ENCODE measurements at places on chromosomes 6 and 20.
A peak's percentile ranks its signal among the peaks of the same experiment; 100 is the strongest.

DNA sequence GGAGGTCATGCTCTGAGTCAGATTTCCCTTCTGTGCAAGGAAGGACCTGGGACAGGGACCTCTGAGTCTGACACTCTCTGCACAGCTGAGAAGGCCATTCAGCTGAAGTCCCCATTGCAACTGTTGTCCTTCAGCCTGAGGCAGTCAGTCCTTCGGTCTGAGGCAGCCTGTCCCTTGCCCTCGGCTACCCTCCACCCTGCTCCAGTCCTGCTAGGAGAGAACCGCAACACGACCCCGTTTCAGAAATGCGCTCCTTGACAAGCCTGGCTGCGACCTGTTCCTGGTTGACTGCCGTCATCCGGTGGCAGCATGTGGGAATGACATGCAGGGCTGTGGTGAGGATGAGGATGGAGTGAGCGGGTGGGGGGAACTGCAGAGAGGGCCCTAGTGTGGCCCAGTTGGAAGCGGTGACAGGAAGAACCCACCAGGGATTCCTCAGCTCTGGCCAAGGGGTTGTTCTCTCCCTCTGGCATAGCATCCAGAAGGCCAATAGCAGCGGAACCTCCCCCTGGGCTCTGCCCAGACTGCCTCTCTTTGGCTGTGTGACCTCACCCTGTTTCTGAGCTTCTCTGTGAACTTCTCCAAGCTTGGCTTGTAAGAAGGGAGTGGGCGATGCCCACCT lies 40.3 kb upstream of the ANGPT4 start:
- peak; percentile 79 for DNase-seq

GRCh38 chr6:14380901-14381828 lies 263.6 kb downstream of the CD83 start:
- no peak for DNase-seq

DNA sequence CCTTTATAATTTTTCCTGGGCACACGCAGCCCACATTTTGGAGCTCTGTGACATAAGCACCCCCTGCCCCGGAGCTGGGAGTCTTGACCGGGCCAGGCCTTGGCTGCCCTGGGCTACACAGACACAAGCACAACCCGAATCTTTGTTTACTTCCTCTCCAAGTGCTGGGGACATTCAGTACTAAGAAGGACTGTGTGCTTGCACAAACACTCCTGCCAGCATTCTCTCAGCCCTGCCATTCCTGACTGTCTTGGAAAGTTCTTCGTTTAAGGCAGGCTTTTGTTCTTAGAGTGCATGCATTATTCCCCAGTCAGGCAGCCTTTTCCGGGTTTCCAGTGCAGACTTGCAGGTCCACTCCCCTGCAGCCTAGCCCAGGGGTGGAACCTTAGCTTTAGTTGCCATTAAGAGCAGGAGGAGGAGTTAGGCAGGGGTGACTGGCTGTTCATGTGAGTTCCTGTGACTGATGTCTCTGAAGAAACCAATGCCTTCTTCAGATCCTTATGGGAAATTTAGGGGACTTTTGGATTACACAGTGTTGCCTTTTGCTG lies 28.6 kb downstream of the FOXO3 start:
- DNase-seq, result no peak

DNA sequence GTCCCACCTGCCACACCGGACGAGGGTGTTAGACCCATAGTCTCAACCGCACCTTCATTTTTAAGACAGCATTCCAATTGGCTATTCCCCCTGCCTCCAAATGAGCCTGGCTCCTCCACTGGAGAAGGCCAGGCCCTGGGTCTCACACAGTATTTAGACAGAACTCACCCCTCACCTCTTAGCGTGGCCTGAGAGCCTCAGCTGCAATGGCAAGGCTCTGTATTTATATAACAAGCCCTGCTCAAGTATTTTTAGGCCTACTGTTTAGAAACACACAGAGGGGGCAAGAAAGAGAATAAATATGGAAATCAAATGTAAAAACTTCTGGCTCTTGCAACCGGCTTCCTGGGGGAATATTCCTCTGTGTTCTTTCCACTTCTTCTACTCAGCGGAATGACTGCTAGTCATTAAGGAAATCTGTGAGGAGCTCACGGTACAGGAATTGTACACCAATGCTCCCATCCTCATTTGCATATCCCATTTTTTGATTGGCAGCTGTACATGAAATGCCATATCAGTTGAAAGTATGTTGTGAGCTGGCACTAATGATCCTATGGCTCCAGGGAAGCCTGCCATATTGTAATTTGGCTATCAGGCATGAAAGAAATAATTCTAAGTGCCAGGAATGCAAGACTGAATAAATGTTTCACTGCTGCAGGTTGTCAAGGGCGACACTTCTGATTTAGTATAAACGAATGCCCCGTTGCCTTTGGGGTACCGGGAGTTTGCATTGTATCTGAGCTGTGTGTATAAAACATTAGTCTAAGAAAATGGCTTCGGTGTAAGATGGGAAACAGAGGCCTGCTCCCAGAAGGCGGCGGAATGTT lies 207.5 kb downstream of the ZNF217 start:
- DNase-seq, result no peak

- DNase-seq, result no peak
Observed at GRCh38 chr20:43565758-43566104, 6.9 kb downstream of the SGK2 start.

DNA sequence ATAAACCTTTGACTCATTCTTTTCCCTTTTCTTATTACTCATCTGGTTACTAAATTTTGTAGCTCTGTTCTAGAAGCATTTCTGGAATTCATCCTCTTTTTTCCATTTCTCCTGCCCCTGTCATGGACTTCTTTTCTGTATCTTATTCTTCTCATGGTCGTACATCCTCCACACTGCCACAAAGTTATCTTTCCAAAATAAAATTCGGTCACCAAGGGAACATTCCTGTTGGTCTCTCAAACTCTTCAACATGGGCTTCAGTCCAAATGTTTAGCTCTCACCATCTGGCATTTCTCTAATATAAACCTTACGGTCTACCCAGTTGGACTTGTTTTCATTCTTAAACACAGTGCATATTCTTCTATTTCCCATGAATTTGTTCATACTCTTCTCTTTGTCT lies 428.8 kb upstream of the ID4 start:
- DNase-seq, result peak; percentile 84

GRCh38 chr6:160065200-160065599 lies 56.4 kb upstream of the SLC22A1 start:
- DNase-seq, result no peak

- no peak for DNase-seq
Observed at GRCh38 chr6:134525190-134525868, 207.4 kb upstream of the SGK1 start.

- no peak for DNase-seq
Observed at GRCh38 chr20:58567437-58567836, 52.2 kb upstream of the APCDD1L start.

GRCh38 chr20:4957939-4958362 lies 43.4 kb downstream of the SLC23A2 start:
- no peak for DNase-seq

DNA sequence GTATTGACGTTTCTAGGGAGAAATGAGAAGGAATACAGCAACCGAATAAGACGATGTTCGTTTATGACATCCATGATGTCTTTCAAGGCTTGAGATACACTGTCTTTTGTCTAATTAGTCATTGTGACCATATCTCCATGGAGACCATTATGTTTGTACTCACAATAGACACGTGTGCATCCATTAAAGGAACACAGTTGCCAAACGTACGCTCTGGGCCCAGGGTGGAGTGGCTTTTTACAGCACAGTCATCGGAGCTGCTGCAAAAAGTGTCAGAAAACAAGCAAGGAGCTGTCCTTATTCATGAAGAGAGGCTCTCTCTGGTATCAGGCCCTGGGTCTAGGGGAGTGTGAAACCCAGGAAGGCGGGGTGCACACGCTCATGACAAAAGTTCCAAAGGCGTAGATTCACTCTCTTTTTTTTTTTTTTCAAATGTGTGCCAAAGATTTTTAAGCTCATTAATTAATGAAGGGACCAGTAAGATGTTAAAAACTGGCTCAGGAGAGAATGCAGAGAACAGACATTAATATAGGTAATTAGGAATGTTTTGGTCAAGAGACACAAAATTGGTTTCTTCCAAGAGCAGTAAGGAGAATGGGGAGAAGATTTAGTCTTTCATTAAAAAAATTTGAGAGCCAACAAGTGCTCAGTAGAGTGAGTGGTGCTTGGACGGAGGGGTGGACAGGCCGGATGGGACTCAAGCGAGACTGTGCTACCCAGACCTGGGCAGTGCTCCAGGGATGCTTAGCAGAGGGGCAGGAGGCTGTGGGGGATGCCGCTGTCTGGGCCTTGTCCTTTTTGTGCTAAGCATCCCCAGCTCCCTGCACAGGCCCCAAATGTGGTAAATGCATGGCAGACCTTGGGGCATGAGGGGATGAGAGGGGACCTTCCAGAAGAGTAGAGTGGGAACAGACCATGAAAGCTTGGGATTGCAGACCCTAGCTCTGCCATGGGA lies 34.9 kb upstream of the GTSF1L start:
- no peak for DNase-seq

DNA sequence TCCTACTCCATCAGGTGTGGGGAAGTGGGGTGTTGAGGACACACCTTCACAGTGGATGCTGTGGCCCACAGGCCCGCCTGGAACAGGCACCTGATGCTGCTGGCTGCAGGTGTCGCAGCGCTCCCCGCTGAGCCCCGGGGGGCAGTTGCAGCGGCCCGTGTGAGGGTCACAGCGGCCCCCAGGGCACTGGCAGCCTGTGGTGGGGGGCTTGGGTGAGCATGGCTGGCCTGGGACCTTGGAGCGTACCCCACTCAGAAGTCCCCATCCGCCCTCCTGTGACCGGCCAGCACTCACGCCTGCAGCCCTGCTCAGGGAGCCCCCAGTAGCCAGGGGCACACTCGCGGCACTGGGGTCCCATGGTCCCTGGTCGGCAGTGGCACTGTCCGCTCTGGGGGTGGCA lies 19.2 kb downstream of the ADRM1 start:
- no peak for DNase-seq

DNA sequence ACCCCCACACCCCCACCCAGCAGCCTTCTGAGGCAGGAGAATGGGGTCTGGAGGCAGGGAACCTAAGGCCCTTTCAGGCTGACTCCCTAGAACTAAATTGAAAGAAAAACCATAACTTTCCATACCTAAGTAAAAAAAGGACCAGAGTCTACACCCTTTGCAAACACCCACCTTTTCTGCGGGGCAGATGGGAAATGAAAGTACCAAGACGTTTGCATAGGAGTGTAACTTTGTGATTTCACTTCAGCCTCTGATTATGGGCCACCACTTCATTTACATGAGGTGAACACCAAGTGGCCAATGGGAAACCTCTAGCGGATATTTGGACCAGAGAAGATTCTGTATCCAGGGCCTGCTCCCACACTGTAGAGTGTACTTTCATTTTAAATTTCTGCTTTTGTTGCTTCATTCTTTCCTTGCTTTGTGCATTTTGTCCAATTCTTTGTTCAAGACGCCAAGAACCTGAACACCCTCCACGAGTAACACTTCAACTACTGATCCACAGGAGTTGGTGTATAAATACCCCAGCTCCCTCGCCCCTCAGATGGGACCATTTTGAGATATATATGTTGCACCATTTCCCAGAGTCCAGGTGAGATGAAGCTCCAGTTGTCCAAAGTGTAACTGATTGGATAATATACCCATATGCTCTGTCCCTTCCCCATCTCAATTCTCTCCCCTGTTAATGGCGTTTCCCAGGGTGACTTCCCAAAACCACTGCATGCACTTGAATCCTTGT lies 18.9 kb upstream of the SRSF6 start:
- no peak for DNase-seq

- DNase-seq, result no peak
Observed at GRCh38 chr6:13915561-13916229, 9.1 kb upstream of the RNF182 start.

GRCh38 chr6:41021832-41022231 lies 17.2 kb downstream of the UNC5CL start:
- DNase-seq, result peak; percentile 25

GRCh38 chr6:74075323-74075722 lies 379.3 kb downstream of the CD109 start:
- DNase-seq, result no peak

- DNase-seq, result no peak
Observed at GRCh38 chr6:101276066-101276465, 117.4 kb upstream of the GRIK2 start.

GRCh38 chr20:7985916-7986315 lies 33.6 kb downstream of the TMX4 start:
- no peak for DNase-seq

DNA sequence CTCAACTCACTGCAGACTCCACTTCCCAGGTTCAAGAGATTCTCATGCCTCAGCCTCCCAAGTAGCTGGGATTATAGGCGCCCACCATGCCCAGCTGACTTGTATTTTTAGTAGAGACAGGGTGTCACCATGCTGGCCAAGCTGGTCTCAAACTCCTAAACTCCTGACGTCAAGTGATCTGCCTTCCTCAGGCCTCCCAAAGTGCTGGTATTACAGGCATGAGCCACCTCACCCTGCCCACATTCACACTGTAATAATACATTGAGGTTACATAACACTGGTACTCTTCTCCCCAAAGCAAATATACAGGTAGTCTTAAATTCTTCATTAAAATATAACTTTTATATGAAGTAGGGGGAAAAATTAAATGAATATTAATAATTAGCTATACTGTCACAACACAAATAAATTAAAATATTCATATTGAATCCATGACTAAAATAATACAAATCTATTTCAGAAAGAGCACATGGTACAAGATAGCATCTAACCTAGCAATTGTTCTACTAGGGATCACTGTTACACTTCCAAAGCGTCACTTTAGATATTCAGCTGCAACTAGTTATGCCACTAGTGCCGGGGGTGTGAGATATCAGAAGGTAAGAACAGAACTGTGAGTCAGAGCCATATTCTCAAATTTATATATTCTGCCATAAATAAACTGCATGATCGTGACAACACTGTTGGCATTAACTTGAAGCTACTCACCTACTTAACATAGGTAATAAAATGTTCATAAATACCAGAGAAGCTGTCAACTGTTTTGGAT lies 169.1 kb upstream of the SHLD1 start:
- no peak for DNase-seq

GRCh38 chr20:20253744-20254330 lies 114.1 kb upstream of the INSM1 start:
- peak; percentile 27 for DNase-seq

DNA sequence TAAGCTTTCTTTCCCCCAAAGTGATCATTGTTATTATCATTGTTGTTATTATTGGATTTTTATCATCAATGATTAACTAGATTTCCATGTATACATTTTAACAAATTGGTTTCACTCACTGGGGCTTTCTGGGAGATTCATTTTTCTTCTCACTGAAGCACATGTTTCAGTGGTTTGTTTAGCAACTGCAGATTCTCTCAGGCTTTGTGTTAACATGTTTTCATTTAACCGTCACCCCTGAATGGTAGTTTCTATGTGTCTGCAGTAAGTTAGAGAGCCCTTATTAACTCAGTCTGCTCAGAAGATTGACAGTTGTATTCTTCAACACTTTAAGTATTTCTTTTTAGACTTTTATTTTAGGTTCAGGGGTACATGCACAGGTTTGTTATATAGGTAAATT lies 12.4 kb downstream of the ZKSCAN4 start:
- no peak for DNase-seq

- DNase-seq, result no peak
Observed at GRCh38 chr20:32012159-32012688, 2.0 kb downstream of the CCM2L start.

- peak; percentile 12 for DNase-seq
Observed at GRCh38 chr6:166640342-166641043, 13.4 kb upstream of the RPS6KA2 start.

GRCh38 chr6:161168281-161168891 lies 105.5 kb downstream of the AGPAT4 start:
- DNase-seq, result peak; percentile 82
